ENCODE measurements at places on chromosomes 6 and 20.

DNA sequence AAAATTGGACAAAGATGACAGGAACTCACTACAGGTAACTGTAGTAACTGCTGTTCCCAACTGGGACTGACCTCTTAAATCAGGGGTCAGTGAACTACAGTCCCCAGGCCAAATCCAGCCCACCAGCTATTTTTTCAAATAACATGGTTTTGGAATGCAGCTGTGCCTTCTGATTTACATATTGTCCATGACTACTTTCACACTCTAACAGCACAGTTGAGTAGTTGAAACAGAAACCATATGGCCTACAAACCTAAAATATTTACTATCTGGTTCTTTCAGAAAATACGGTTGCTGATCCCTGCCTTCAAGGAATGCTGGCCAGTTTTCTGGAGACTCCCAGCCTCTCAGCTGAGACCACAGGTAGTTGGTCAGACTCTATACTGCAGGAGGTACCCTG is 196.9 kb upstream of the PRND start:
- DNase-seq: no peak

DNA sequence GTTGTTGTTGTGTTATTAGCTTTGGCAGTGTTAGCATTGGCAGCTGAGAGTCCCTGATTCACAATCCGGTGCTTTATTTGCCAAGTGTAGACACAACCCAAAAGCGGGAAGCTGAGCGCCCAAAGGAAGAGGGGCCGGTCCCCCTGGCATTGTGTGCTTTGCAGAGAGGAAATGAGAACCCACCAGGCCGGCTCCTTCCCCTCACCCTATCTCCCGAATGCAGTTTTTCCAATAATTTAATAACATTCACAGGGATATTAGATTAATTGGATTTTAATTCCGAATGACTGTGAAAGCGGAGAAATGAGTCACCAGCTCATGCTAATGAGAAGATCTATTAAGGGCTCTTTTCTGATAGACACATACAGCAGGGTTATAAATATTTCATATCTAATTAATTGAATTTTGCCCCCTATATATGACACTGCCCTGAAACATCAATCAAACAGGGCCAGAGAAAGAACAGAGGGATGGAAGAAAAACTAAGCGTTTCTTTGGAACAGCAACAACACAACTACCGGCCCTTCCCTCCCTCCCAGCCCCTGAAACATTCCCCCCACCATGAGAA is 143.8 kb downstream of the MBOAT1 start:
- DNase-seq: no peak

- no peak for DNase-seq
Measured at GRCh38 chr20:33322456-33322855, 39.4 kb downstream of the BPIFB1 start.

DNA sequence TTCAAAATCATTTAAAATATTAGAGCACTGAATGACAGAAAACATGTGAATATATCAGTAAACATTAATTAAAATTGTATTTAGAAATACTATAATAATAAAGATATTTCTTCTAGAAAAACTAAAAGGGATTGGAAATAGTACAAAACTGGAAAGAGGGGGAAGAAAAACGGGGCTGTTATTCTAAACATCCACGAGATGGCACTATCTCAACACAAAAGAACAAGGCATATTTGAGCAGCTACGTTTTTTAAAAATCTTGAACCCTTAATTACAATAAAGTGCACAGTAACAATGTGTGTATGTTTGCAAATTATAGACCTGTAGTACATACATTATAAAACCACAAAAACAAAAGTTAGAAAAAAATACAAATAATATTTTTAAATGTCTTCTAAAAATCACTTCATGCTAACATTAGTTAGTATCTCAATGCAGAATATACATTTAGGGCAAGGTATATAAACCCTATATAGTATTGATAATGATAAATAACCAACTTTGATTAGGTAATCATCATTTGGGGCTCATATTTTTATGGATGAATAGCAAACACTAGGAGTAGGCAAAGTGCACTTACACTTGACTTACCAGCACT is 42.5 kb upstream of the PNISR start:
- DNase-seq: no peak

DNA sequence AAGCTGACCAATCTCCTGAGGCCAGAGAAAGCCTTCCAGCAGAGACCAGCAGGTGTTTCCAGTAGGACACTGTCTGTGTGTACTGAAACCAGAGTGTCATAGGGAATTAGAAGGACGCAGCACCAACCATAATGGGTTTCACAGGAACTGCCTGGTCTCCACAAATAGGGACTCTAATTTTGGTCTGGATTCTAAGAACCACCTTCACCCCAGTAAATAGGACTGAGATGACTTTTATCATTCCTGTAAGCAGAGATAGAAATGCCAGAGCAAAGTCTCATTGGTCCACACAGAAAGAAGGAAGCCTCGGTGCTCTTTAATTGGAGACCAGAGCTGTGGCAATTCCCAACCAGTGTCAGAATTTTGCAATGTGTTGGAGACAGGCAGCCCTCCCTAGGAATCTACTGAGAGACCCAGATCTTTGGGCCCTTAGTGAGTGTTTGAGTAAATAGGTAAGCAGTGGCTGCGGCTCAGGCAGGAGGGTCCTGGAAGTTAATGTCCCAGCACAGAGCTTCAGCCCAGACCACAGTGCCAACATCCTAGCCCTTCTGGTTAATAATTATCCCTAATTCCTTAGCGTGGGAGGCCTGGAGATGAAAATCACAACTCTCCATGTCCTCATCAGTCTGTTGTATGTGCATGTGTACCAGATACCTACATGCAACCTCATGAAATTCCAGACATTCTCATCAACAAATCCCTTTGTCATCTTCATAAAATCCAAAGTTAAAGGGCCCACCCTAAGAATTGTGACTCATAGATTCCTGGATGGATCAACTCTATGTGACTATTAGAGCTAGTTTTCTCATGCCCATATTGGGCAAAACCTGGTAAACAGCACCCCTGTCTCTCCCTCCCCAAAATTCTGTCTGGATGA is 81.2 kb downstream of the UNC5CL start:
- no peak for DNase-seq

GRCh38 chr6:140586426-140587061 is 1212.1 kb upstream of the CITED2 start:
- no peak for DNase-seq

DNA sequence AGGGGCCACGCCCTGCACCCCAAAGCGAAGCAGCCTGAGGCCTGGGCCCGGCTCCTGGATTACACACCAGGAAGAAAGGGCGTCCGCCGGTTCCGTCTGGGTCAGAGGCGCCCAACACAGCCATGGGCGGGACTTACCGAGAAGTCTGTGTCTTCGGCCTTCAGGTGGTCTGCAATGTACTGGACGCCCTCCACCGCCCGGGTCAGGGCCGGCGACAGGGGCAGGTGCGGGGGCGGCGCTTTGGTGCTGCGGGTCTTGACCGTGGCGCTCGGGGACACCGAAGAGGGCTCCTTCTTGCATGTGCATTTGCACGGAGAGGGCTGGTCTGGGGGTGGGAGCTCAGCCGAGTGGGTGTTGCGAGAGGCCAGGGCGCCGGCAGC is 11.6 kb downstream of the CHRNA4 start:
- no peak for DNase-seq

Data from CD4-positive, alpha-beta T cell (primary cell).